ENCODE measurements at places on chromosomes 16 and 17.

- no peak for DNase-seq
Measured at GRCh38 chr17:49051269-49051668, 54.1 kb downstream of the IGF2BP1 start.

DNA sequence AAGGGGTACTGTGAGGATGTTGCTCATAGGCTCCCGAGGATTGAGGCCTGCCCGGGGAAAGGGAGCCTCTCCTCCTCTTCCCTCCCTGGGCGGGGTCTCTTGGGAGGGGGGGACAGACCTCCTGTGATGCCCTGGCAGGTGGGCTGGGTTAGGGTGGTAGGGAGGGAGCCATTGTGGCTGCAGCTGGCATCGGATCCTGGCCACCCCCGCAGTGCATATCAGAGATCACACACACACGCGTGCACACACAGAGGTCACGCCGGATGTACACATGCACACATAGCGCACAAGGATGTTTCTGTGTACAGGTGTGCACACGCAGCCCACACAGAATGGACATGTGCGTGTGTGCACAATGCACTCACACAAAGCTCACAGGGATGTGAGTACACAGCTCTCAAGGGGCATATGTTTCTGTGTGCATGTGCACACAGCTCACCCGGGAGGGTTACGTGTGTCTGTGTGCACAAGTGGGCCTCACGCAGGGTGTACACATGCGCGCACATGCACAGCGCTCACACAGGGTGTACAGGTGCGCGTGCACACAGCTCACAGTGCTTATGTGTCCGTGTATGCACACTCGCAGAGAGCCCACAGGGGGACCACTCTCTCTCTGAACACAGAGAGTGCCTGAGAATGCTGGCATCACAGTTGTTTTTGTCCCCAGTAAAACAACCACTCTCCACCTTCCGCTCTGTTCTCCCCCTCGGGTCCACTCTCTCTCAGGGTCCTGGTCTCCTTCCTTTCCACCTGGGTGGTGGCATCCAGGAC, 2.4 kb downstream of the GJD3 start:
- DNase-seq = no peak

DNA sequence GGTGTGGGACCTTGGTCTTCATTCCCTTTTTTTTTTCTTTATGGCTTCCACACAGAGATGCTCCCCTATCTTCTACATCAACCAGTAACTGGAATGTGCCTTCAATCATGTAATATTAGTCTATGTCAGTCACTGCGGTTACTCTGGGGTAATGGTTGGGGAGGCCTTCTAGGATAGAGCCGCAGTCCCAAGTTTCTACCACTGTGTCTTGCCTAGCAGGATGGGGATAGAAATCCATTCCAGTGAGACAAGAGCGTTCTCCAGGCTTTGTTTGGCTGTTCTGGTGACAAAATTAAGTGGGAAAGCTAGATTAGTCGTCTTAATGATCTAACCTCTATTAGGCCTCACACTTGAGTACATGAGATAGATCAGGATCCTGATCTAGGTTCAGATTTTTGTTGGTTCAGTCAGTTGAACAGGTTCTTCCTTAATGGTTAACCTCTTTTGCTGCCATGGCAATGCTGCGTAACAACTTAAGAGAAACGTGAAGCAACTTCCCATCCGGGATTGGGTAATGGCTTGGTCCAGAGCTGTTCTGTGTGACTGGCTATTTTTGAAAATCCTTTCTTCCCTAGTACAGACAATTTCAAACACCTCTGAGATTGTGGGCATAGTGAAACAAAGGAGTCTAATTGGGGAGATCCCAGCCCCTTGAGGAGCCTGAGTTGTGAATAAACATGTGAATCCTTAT, 8.7 kb downstream of the MSL1 start:
- peak; percentile 82 for DNase-seq

DNA sequence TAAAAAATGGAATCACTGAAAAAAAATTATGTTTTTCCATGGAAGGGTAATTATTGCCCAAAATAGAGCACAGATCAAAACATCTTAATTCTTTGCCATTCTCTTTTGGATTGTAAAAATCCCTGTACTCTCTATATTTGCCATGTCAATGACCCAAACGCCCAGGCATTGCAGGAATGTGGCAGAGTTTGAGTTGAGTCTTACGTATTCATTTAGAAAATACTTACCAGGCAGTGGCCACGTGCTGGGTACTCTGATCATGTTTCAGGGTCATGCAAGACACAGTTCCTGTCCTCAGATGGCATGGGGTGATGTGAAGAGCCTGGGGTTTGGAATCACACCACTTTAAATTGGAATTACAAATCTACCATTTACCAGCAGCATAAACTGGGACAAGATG, 267.7 kb downstream of the ABCC12 start:
- no peak for DNase-seq

- no peak for DNase-seq
Measured at GRCh38 chr17:77288115-77288619, 147.4 kb downstream of the SEC14L1 start.

GRCh38 chr16:9840761-9841665, 341.2 kb downstream of the GRIN2A start:
- DNase-seq = no peak

DNA sequence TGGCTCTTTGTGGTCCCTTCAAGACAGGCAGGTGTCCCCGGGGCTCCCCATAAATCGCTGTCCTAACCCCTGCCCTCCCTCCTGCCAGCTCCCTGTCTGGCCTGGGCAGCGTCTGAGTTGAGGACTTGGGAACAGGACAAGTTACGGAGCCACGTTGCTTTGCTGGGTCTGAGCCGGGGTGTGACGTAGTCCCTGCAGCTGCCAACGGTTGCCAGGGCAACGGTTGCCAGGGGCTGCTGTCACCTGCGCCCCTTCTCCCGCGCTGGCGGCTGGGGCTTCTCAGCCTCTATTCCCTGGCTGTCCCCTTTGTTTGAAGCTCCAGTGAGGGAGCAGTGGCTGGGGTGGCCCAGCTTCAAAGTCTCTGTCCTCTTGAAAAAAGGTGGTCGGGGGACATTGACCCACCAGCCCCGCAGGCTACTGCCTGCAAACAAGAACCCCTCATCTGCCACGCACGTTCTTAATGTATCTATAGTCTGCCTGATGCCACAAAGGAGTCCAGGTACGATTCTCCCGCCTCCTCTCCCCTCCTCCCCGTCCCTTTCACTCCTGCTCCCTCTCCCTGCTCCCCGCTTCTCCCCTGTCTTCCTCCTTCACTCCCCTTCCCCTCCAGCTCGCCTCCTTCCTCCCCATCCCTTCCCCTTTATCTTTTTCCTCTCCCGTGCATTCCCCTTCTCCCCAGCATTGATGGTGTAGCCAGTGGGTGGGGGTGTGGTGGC, 10.9 kb downstream of the ADGRG1 start:
- no peak for DNase-seq

GRCh38 chr16:49483651-49484450, 110.2 kb downstream of the C16orf78 start:
- DNase-seq = no peak

GRCh38 chr16:70664325-70665112, 18.2 kb downstream of the IL34 start:
- no peak for DNase-seq

GRCh38 chr17:49691677-49692191, 13.8 kb upstream of the SPOP start:
- DNase-seq = no peak

DNA sequence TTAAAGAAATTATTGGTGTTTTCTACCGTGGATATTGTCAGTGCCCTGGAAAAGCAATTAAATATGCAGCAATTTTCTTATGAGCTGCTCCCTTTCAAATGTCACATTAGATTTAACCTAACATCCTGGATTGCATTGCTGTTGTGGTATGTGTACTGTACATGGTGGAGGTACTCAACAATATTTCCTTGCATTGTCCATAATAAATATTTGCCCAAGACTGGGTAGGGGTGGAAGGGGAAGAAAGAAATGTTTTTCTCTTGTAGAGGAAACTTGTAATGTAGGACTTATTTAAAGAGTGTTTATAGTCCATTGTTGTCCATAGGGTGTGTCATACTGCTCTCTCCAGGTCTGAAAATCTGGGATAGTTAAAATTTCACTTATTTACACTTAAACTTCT, 346.2 kb upstream of the TBX2 start:
- DNase-seq = no peak

DNA sequence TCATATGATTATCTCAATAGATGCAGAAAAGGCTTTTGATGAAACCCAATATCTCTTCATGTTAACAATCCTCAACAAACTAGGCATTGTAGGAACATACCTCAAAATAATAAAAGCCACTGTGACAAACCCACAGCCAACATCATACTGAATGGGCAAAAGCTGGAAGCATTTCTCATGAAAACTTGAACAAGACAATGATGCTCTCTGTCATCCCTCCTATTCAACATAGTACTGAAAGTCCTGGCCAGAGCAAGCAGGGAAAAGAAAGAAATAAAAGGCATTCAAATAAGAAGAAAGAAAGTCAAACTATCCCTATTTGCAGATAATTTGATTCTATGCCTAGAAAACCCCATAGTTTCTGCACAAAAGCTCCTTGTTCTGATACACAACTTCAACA, 999.2 kb upstream of the GOT2 start:
- no peak for DNase-seq

DNA sequence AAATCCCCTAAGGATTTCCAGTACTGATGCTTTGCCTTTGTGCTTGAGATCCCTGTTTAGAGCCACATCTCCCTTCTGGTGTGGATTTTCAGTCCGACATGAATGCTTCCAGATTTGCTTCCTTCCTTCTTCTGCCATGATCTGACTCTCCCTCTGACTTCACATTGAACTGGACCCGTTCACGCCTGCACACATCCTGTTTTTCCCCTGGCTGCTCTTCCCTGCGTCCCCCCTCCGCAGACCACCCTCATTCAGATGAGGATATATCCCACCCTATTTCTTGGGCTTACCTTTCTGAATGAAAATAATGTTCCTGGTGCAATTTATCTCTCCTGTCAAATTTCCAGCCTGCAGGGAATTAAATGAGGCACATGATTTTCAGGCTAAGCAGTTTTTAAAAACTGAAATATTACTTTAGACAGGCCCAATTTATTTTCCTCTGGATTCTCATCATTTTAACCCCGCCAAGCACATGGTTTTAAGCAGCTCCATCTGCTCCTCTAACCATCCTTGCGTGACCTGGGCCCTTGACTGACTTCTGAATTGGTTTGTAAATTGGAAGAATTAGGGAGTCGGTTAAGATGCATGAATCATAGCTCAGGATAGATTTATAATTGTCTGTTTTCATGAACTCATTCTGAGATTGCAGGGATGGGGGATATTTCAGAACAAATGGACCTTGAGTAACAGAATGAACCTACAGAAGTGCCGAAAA, 59.2 kb downstream of the BMERB1 start:
- no peak for DNase-seq

DNA sequence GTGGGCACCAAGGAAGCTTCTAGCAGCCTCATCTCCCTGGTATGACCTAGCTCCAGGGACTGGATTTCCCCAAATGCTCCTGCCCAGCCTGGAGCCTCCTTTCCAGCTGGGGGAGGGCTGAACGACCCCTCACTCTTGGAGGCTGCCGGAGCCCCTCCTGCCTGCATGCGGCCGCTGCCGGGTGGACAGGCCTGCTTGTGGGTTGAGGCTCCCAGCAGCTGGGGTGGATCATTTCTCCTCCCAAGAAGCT, 213.6 kb downstream of the SEC14L1 start:
- no peak for DNase-seq

DNA sequence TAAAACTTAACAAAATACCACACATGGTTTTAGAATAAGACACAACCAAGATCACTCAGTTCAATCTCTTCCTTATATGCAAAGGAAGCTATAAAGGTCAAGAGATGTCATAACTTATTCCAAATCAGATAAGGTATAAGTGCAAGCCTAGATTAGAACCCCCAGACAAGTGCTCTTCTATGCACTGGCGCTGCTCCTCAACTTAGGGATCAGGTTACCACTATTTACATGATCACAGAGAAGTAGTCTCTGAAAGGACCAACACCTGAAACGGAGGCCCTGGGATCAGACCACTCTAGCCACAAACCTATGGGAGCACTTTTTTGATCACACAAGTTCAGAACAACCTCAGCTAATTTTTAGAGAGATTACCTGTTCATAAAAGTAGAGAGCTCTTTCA, 16.6 kb downstream of the COPS3 start:
- DNase-seq = no peak

GRCh38 chr16:4190086-4190485, 51.8 kb downstream of the SRL start:
- no peak for DNase-seq

All from hematopoietic multipotent progenitor cell treated with erythropoietin and hydrocortisone succinate and interleukin-3 and kit ligand, for 4 days (in vitro differentiated cells).